NCI-H1048 (cell line): ENCODE measurements at places on chromosomes 16 and 17.

- no peak for DNase-seq
Measured at GRCh38 chr17:70130289-70130688, 39.0 kb upstream of the KCNJ2 start.

- DNase-seq = no peak
Measured at GRCh38 chr17:55089256-55089655, 120.7 kb downstream of the STXBP4 start.

DNA sequence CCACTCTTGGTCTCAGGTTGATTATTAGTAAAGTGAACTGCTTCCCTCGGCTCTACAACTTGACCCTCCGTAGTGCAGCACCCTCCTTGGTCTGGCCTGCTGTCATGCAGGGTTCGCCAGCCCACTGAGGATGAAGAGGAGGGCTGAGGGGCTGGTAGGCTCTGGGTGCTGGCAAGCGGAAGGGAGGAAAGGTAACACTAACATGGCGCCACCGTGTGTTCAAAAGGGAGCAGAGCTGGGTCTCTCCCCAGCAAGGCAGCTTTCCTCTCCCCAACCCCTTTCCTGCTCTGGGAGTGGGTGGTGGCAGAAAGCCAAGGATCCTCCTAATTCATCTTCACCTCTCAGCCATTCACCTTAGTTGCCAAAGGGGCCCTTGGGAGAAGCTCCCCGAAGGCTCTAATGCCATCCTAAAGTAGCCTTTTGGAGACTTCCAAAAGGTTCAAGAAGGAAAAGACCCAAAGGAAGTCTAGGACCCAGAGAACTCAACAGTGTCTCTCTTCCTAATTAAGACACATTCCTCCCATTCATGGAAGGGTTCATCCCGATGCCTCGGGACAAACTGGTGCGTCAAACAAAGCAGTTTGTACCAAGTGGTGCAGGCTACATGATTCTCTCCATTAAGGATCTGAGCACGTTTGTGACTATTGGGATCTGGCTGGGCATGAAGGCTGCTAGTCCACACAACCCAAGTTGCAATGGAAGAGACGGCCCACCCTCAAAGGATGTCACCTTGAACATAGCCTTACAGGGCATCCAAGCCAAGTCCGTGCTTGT lies 90.8 kb upstream of the TOB1 start:
- no peak for DNase-seq

DNA sequence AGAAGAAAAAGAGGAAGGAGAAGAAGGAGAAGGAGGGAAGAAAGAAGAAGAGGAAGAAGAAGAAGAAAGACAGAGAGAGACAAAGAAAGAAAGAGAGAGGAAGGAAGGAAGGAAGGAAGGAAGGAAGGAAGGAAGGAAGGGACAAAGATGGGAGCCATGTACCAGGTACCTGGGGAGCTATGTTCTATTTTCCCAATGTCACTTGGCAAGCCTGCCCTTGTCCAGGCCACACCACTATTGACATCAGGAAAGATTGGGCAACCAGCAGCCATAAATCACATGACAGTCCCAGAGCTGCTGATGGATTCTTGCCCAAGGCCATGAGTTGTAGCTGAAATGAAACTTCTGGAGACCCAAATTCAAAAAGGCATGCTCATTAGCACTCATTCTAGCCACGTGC lies 2.7 kb upstream of the CES1 start:
- no peak for DNase-seq

DNA sequence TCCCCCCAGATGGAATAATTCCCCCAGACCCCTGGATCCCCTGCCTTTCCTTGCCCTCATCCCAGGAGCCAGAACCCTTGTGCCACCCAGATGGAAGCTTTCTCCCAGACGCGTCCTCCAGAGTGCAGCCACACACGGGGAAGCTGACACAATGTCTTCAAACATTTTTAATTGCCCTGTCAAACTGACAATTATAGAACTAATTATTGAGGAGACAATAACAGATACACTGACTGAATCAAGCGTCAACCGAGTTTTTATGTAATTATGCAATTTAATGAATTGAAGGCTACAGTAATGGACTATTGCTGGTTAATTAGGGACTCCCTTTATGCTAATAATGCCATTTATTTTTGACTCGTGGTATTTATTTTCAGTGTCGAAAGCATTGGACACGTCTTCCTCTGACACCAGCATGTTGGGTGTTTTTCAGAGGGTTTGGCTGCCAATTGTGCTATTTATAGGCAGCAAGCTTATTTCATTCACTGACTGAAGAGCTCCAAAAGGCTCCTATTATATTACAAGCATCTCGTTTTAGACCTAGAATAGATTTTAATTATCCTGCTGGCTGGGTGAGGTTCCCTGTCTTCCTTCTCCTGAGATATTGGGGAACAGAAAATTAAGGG lies 298.2 kb upstream of the C16orf82 start:
- no peak for DNase-seq

DNA sequence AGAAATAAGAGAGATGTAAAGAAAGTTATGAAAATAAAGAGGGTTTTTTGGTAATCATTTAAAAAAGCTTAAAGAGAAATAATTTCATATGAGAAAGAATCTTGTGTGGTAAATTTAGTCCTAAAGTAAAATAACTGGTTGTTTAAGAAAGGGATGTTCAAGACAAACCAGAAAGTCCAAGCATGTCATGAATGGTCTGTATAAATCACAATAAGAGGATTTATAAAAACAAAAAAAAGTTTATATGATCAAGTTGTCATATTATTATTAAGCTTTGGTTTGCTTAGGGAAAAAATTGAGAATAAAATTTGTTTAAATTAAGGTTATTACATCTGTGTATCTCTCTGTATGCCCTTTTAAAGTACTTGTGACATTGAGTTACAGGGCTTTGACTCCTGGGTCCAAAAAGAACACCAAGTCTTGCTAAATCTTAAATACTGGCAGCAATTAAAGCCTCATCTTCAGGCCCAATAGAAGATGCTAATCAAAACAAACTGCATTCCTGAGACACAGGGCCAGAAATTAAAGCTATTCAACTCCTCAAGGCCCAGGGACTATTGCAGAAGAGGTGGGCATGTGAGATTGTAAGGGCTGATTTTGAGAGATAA lies 15.6 kb upstream of the TRIM25 start:
- DNase-seq = no peak

DNA sequence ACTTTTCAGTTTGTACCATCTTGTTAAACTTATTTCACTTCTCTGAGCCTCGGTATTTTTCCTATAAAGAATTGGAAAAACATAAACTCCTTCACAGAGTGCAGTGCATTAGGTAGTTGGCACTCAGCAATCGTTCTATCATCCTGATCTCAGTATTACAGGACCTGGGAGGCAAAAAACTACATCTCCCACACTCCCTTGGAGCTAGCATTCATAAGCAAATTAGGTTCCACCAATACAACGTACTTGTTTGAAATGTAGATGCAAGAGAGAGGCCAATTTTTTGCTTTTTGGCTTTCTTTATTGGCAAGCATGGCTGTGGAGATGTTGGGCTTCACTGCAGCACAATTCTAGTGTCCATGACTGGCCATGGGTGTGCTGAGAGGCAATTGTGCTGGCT lies 285.2 kb downstream of the CA10 start:
- no peak for DNase-seq

DNA sequence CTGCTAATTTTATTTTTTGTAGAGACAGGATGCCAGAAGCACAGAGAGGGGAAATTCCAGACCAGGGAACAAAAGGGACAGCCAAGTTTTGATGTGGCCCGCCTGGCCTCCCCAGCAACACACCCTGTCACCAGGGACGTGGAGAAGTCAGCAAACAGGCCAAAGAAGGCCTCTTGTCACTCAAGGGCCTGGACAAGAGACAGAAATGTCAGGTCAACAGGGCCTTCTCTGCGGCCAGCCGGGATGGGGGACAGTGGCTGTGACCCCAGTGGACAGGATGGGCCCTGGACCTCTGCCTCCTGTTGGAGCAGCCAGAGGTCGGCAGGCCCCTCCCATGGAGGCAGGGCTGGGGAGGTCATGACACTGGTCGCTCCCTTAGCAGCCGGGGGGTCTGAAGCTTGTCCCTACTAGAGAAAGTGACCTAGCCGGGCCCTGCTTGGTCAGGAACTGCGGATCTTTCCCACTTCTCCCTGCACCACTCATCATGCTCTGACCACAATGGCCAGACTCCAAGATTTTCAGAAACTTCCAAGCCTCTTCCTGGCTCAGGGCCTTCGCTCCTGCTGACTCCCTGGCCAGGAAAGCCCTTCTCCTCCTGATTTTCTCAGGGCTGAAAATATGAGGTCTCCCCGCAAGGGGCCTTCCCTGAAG lies 9.2 kb upstream of the TVP23A start:
- no peak for DNase-seq

- no peak for DNase-seq
Measured at GRCh38 chr17:73706428-73706827, 62.2 kb upstream of the SDK2 start.

- DNase-seq = no peak
Measured at GRCh38 chr16:74500907-74501306, 79.6 kb upstream of the CLEC18B start.

DNA sequence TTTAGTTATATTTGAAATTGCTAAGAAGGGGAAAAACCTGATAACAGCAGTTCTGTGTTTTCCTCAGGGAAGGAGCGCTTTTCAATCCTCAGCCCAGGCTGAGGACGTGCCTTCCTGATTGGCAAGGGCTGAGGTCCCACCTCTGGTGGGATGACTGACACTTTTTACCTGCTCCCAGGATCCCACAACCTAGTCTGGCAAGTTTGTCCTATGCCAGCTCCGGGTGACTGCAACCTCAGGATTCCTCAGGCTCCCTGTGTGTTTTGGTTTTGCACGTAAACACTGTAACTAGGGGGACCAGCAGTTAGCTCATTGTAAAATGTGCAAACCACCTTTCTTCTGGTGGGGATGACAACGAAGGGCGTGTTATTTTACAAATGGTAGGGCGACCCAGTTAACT lies 7.5 kb downstream of the MARCHF10 start:
- DNase-seq = no peak

DNA sequence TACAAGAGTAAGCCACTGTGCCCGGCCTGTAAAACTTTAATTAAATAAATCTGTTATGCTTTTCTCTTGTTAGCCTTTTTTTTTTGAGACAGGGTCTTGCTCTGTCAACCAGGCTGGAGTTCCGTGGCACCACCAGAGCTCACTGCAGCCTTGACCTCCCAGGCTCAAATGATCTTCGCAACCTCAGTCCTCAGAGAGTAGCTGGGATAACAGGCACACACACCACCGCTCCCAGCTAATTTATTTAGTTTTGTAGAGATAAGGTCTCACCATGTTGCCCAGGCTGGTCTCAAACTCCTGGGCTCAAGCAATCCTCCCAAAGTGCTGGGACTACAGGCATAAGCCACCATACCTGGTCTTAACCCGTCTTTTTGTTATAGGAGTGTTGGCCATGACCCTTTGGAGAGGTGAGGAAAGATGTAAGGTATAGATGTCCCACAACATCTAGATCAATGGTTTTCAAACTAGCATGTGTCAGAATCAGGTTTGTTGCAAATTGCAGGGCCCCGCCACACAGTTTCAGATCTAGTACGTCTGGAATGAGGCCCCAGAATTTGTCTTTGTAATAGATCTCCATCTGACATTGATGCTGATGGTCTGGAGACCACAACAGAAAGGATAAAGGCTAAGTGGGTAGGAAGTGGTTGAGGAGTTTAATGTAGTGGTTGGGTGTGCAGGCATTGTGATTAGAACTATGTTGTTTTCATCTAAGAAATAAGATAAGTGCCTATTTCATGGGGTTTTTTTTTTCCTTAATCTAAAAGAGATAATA lies 4.3 kb upstream of the GGA2 start:
- no peak for DNase-seq

DNA sequence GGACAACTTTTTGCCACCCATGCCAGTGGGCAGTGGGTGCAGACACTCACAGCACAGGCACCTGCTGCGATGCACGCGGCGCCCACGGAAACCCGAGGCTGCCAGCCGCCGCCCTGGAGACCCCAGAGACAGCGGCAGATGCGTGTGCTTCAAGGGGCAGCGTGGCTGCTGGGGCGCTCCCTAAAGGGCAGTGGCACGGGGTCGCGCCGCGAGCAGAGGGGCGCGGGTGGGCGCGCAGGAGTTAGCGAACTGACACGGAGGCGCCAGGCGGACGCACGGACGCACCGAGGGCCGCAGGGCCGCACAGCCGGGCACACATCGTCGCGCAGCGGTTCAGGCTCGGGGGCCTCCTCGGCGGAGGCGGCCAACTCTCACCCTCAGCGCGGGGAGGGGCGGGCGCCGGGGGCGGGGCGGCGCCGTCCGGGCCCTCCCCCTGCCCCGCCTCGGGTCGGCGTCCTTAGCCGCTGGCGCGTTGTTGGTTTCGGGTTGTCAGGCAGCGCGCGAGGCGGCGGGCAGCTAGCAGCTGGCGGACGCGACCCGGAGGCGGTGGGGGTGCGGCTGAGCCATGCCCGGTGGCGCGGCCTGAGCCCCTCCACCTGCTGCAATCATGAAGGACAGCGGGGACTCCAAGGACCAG lies at the start of gene KIF19:
KIF19 (plus strand) TSS at position 484 of the 637 bp plus-strand sequence; CDS start at position 608, 124 bp downstream.
- no peak for DNase-seq

DNA sequence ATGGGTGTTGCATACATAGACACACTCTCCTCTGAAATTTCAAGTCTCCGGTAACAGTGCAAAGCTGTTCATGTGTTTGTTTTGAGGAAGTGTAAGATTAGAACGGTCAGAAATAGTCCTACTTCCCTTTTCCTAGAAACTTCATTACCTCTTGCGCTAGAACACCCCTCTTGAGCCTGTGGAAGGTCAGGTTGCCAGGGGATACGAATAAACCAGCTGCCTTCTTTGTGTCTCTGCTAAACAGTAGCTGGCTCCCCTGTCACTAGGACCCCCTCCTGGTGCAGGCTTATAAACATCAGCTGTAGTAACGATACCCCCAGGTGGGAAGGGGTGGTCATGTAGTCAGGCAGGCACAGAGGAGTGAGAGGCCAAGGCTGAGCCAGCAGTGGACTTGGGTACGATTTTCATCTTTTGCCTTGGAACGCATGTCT lies 113.4 kb upstream of the RCVRN start:
- DNase-seq = no peak

DNA sequence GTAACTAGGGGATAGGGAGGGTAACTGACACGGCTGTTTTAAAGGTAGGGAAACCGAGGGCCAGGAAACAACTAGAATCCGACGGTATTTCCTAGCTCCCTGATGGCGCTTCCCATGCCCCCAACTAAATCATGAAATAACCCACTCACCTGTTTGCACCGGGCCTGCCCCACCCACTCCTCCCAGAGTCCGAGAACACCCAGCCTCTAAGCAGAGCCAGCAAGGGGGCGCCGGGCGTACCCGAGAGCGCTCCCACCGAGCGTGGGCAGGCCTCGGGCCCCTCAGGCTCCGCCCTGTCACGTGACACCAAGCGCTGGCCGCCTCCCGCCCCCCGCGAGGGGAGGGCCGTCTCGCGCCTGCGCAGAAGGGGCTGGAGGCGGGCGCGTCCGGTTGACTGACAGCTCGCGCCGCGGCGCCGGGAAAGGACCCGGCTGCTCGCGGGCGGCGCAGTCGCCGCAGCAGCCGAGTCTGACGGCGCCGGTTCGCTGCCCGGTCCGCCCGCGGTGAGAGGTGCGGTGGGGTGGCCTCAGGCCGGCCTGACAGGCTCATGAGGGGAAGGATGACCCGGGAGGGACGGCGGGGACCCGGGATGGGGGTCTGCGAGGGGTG lies at the start of gene KIAA0513:
KIAA0513 (plus strand) TSS at position 447 of the 609 bp plus-strand sequence. CDS start 39,277 bp downstream, outside the sequence.
- peak; percentile 69 for DNase-seq

GRCh38 chr17:39563476-39563875 lies 44.2 kb downstream of the NEUROD2 start:
- no peak for DNase-seq
